ENCODE measurements at places on chromosomes 12 and 14.
A peak's percentile ranks its signal among the peaks of the same experiment; 100 is the strongest.

DNA sequence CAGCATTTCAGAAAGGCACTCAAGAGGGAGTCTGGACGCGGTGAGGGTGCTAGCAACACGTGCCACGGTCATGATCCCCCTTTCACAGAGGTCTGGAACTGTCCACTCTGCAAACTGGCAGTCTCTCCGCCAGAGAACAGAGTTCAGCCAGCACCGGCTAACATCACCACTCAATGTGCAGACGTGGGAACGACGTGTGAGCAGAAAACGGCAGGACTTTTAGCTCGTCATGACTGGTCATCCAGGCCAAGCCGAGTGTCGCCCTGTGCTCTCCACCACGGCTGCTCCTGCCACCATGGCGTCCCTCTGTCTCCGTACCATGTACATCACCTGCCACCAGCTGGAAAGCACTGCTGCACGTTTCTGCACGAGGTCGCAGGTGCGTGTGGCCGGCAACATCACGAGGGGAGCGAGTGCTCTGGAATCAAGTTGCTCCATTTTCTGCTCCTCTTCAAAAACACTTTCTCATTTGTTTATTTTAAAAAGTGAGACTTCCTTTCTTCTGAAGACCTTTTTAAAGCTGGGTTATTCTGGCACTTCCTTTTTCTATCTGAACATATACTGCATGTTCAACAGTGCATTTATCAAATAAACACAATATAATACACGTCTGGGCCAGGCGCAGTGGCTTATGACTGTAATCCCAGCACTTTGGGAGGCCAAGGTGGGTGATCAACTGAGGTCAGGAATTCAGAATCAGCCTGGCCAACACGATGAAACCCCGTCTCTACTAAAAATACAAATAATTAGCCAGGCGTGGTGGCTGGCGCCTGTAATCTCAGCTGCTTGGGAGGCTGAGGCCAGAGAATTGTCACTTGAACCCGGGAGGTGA lies 28.0 kb downstream of the SLC15A4 start:
- DNase-seq = no peak

- DNase-seq = no peak
Observed at GRCh38 chr12:24396224-24396623, 446.8 kb upstream of the SOX5 start.

- DNase-seq = no peak
Observed at GRCh38 chr12:46367351-46368029, 5.1 kb downstream of the SLC38A2 start.

DNA sequence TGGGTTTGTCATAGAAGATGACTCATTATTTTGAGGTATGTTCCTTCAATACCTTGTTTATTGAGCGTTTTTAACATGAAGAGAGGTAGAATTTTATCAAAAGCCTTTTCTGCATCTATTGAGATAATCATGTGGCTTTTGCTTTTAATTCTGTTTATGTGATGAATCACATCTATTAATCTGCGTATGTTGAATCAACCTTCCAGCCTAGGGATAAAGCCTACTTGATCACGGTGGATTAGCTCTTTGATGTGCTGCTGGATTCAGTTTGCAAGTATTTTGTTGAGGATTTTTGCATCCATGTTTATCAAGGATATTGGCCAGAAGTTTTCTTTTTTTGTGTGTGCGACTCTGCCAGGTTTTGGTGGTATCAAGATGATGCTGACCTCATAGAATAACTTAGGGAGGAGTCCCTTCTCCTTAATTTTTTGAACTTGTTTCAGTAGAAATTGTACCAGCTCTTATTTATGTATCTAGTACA lies 602.6 kb downstream of the SNAPC1 start:
- no peak for DNase-seq

GRCh38 chr12:16198884-16199283 lies 78.6 kb downstream of the SLC15A5 start:
- DNase-seq = peak; percentile 2

GRCh38 chr12:2613326-2614073 lies 181.3 kb upstream of the FKBP4 start:
- DNase-seq = no peak

- DNase-seq = no peak
Observed at GRCh38 chr12:26572137-26572536, 260.9 kb downstream of the ITPR2 start.

DNA sequence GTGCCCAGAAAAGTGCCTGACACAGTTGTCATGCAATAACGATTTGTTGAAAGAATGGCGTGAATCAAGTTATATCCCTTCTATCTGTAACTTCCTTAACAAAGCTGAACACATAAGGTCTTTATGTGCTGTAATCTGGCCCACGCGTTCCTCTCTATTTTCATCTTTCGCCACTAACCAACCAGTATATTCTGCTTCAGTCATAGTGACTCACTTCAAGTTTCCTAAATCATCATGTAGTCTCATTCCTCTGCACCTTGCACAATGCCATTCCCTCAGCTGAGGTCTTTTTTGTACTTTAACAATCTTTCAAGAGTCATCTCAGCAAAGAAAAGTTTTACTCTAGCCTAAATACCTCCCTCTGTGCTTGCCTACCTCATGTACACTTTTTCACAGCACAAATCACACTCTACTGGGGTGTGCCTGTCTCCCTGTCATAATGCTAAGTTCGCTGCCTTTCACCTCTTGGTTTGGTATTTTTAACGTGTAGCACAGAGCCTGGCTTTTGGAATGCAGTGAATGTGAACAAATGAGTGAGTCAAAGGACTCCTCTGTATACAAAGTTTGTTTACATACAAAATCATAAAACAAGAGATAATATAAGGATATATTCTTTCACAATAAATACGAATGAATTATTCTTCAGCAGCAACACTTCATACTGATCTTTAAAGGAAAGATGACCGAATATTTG lies 2.9 kb upstream of the CMAS start:
- DNase-seq = no peak

DNA sequence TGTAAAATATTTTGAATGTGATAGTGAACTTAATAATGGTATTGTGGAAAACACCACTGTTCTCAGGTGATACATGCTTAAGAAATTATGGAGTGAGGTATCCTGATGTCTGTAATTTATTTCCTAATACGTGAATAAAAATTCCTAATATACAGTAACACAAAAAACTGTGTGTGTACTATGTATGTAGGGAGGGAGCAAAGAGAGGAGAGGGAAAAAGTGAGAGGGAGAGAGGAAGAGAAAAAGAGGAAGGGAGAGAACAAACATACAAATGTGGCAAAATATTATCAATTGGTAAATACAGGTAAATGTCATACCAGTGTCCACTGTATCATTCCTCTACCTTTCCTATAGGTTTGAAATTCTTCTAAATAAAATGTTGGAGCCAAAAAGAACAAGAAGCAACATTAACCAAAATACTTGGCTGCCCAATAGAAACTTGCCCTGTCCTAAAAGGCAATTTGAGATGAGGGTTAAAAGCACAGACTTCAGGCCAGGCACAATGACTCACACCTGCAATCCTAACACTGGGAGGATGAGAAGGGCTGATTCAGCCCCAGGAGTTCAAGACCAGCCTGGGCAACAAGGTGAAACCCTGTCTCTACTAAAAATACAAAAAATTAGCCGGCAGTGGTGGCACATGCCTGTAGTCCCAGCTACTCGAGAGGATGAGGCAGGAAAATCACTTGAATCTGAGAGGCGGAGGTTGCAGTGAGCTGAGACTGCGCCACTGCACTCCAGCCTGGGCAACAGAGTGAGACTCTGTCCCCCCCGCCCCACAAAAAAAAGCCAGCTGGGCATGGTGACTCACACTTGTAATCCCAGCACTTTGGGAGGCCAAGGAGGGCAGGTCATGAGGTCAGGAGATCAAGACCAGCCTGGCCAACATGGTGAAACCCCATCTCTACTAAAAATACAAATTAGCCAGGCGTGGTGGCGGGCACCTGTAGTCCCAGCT lies 14.5 kb downstream of the R3HDM2 start:
- DNase-seq = no peak

- DNase-seq = no peak
Observed at GRCh38 chr12:96711364-96711763, 195.7 kb upstream of the NEDD1 start.

- no peak for DNase-seq
Observed at GRCh38 chr12:40989785-40990184, 198.3 kb upstream of the PDZRN4 start.

- DNase-seq = no peak
Observed at GRCh38 chr14:46651526-46652144, at the start of gene RPL10L. RPL10L (minus strand) TSS chr14:46651781; CDS start chr14:46651736, 45 bp downstream.

DNA sequence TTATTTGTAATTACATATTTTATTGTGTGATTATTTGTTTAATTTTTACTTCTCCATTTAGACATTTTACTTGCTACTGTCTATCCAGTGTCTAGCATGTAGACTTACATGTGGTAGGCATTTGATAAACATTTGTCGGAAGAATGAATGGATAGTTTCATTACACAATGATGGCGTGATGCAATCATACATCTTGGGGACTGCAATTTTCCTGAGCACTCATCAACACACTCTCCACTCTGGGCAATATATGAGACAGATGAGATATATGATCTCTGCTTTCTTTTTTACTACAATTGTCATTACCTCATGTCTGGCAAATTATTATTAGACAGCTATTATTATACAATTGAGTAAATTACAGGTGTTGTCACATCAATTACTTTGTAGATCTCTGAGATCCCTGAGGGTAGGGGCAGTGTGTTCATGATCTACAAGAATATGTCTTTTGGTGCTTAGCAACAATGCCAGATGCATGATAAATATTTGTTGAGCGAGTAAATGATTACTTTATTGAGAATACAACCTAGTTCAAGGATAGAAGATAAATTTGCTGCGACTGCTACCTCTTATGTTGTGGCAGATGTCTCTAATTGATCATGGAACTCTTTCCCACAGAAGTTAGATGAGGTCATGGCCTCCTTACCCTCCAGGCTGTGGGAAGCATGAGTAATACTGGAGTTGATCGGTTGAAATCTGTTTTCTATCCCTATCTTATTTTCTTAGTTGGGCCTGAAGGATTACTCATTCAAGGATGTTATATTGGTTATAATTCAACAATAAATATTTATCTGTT lies 416.0 kb downstream of the LRIG3 start:
- no peak for DNase-seq

DNA sequence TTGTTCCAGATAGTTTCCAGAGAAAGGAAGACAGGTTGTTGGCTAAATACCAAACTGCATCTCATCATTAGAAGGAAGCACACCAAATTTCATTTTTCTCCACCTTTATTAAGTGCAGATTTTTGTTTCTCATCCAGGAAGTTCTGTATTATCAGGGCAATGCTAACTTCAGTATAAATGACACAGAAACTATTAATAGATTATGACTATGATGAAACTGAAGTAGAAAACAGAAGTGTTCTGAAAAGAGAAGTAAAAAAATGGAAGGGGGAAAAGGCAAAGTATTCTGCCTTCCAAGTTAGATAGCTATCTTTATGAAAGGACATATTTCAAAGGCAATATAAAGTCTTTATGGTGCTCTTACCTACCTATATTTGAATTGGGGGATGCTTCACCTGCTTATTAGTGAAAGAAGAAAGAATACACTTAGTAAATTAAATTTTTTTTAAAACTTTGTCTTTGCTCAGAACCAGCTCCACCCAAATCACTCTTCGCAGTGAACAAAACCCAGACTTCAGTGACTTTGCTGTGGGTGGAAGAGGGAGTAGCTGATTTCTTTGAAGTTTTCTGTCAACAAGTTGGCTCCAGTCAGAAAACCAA lies 223.9 kb downstream of the PTPRO start:
- peak; percentile 65 for DNase-seq

- peak; percentile 77 for DNase-seq
Observed at GRCh38 chr12:95548539-95549391, 2.5 kb downstream of the USP44 start.

GRCh38 chr12:128316973-128317526 lies 50.1 kb downstream of the TMEM132C start:
- no peak for DNase-seq

GRCh38 chr12:98719515-98720504 lies 74.7 kb downstream of the APAF1 start:
- no peak for DNase-seq

DNA sequence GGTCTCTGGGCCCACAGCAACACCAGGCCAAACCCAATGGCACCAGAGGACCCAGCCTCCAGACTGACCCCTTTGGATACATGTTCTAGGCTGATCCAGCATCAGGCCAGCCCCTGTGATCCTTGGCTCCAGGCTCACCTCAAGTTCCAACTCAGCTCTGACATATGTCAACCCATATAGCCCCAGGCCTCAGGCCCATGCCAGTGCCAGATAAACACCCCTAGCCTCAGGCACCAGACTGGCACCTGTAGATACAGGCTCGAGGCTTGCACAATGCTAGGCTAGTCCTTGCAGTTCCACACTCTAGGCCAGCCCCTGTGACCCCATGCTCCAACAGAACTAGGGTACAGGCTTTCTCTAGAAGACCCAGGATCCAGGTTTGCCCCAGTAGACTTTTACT lies 287.5 kb downstream of the KCNC2 start:
- no peak for DNase-seq

GRCh38 chr12:110531741-110532333 lies 29.7 kb downstream of the RAD9B start:
- no peak for DNase-seq

DNA sequence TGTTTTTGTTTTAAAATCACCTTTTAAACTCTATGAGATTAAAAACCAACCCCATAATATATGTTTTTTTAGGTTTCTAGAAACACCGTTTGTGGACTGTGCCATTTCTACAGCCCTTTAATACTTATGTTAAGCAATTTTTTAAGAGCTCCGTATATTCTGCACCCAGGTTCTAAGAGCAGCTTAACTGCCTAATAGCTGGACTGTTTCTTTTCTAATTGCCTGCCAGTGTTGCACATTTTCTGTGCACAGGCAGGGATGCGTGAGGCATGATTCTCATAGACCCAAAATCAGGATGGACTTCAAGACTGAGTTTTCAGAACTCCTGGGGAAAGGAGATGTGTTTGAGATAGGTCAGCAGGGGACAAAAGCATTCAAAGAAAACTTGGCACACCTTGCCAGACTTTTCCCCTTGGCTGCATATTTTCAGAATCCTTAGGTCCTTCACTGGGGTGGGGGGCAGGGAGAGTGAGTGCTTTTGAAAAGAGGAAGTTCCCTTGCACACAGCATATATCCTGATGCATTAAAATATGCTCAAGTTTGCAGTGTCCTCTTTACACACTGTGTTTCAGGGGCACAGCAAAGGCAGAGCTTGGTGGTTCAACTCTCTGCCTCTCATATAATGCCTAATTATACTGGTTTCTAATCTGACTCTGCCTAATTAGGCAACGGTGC lies 27.9 kb downstream of the TMEM30B start:
- no peak for DNase-seq
